ENCODE measurements at places on chromosomes 16 and 17.

DNA sequence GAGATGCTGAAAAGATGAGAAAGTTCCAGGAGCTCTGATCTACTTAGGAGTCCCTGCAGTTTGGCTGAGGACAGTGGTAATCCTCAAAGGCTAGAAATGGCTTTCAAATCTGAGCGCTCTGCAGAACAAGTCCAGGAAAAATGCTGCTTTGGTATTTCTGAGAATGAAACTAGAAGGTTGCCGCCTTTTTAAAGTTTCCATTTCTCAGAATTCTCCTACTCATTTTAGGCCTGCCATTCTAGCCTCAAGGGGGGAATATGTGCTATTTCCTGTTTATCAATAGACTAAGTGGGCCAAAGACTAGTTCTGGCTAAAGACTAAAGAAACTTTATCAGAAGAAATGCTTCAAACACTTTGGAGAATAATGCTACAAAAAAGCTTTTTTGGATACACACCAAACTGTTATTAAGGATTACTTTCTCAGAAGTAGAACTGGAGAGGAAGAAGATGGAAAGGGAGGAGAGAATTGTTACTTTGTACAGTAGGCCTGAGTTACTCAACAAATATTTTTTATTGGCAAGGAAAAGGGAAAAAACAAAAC is at the start of gene SLFN12L:
TSS of gene SLFN12L (minus strand) at position 78 of the 541 bp plus-strand sequence. CDS start 15,314 bp downstream, outside the sequence.
- no peak for DNase-seq

- DNase-seq: no peak
Measured at GRCh38 chr16:83066881-83067280, 440.1 kb downstream of the CDH13 start.

DNA sequence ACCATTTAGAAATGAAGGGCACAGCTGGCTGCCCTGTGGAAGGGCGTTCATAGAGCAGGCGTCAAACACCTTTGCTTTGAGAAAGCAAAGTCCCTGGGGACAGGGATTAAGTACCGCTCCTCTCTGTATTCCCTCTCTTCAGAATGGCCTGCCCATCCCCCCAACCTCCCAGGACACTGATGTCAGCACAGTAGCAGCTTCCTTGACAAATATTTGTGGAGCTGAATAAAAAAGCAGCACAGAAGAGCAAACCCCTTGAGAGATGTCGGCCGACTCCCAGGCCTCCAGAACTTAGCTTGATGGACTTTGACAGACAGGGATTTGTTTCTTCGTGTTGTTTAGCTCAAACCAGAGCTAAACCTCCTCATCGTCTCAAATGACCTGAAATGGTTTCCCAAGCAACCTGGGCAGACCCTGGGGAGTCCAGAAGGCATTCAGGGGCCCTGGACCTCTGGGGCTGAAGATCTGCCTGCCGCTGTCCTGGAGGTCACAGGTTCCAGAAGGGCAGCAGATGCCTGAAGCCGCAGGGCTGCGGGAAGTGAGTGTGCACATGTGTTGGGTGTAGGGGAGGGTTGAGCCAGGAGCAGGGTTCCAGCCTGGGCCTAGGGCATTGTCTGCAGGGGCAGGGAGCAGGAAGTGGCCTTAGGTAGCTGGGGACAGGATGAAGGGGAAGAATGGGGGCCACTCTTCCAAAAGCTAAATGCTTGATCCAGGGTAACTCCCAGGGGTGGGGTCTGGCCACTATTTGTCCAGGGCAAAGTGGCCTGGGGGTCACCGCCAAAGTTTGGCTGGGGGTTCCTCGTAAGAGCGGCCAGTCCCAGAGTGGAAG is 42.3 kb upstream of the NKD1 start:
- no peak for DNase-seq

DNA sequence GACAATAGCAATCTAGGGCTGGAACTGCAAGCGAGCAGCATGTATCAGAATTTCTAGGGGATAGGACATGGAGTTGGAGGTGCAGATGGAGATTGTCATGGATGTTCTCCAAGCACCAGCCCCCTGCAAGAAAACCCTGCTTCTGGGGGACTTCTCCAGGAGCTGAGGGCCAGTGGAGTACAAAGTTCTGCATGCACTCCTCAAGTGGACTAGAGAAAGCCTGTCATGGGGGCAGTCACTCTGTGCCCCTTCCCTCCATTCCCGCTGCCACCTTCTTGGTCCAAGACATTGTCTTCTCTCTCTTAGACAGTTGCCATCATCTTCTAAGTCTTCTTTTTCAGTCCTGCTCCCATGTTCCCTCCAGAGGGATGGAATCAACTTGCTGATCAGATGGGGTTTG is 87.9 kb downstream of the AIPL1 start:
- DNase-seq: no peak

DNA sequence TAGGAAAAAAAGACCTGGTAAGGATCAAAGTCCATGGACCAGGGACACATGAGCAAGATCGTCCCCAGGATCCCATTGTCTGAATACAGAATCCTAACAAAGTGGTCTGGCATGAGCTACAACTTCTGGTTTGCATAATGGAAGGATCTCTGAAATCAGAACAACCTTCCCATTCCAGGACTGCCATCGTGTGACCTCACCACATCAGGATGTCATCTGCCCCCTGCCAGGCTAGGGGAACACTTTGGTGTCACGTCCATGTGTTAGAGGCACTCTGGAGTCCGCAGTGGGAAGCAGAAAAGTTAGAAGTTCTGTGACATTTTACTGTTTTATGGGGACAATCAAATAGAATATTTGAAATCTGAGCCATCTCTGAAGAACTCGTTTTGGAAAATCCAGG is 160.7 kb downstream of the RGS9 start:
- no peak for DNase-seq

DNA sequence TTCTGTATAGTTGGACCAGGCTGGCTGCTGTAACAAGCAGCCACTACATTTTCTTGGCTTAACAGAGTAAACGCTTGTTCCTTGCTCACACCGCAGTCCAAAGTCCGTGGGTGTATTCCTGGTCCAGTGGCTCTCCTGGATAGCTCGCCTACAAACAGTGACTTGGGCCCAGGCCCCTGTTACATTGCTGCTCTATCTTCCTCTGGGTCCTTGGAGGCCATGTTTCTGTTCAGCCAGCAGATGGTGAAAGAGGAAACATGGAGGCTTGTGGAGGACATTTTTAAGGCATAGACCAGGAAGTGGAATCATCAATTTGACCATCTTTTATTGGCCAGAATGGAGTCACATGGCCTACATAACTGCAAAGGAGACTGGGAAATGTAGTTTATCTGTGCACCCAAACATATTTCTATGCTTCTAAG is 55.1 kb downstream of the ATP2C2 start:
- DNase-seq: no peak

GRCh38 chr17:64231567-64232141 is 31.4 kb downstream of the TEX2 start:
- DNase-seq: no peak

DNA sequence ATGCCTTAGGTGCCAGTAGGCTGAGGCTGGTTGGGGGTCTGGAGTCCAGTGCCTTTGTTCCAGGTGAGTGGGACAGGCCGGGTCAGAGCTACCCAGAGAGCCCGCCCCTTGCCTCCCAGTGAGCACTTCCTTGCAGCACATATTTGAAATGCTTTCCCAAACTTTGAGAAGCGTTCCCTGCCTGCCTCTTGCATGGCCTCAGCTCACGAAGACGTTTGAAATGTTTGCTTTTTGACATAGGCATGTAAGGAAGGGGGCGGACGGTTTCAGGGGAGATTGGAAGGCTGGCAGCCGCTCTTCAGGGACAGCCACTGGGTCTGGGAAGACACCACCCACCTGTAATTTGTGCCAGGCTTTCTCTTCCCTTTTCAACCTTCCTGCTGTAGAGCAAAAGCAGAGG is 5.1 kb upstream of the FOXL1 start:
- no peak for DNase-seq

- DNase-seq: no peak
Measured at GRCh38 chr16:88926374-88926990, 50.5 kb downstream of the CBFA2T3 start.

DNA sequence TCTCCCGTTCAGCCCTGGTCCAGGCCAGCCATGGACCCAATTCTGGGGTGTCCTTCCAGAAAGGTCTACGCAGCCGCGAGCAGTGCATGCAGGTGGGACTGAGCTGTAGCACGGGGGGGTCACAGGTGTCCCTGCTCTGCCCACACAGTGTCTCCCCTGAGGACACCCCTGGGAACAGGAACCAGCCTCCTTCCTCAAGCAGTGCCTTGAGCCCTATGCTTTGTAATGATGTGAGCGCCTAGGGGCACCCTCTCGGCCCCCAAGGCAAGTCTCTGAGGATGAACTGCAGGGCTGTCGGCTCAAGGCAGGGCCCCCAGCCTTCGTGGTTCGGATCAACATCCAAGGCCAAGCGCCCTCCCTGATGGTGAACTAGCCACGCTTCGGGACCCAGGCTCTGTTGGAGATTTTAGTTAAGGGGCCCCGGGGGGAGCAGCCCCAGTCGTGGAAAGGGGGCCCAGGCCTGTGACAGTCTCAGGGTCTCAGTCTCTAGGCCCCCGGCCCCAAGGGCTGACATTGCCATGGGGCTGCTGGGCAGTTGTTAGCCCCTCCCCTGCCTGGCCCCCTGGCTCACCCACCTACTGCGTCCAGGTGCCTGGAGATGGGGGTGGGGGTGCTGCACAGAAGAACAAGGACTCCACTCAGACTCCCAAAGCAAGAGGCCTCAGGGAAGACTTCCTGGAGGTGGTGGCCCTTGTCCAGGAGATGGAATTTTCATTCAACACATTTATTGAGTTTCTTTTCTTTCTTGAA is 2.3 kb downstream of the IL17C start:
- DNase-seq: no peak

DNA sequence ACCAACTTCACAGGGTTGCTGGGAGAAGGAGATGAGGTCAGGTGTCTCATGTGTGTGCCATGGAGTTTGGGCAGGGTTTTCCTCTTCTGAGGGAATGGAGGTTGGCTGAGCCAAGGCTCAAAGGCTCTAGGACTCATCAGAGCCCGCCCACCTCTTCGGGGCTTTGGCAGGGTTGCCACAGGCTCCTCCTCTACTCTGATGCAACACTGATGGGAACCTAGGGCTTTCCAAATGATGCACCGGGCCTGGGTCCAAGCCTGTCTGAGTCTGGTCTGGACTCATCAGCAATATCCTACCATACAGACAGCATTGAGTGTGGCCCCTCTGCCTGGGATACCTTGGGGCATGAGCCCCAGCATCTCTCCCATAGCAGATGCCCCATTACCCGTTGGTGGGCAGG is 59.5 kb upstream of the LHX1 start:
- no peak for DNase-seq

DNA sequence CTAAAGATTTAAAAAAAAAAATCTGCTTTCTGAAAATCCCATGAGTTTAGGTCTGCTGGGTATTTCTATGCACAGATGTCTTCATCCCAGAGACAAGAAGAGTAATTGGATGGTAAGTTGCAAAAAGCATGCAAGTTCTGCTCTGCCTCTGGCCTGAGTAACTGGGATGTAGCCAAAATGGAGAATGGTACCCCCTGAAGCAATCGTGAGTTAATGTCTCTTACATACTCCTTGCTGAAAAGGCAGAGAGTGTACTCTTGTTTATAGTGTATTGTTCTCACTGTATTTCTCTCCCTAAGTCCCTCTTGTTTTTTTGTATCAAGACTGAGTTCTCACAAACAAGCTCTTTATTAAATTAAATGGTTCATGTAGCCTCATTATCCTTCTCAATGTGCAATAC is 259.0 kb downstream of the IRX3 start:
- DNase-seq: no peak

GRCh38 chr16:11354733-11355574 is 9.7 kb downstream of the RMI2 start:
- DNase-seq: peak; percentile 68

- DNase-seq: no peak
Measured at GRCh38 chr16:70695331-70696070, 9.6 kb upstream of the MTSS2 start.

GRCh38 chr16:10312784-10313724 is 72.8 kb upstream of the ATF7IP2 start:
- DNase-seq: no peak

- DNase-seq: peak; percentile 64
Measured at GRCh38 chr16:80569440-80570105, 28.8 kb downstream of the DYNLRB2 start.

GRCh38 chr17:72063756-72064450 is 56.9 kb upstream of the SOX9 start:
- DNase-seq: no peak

DNA sequence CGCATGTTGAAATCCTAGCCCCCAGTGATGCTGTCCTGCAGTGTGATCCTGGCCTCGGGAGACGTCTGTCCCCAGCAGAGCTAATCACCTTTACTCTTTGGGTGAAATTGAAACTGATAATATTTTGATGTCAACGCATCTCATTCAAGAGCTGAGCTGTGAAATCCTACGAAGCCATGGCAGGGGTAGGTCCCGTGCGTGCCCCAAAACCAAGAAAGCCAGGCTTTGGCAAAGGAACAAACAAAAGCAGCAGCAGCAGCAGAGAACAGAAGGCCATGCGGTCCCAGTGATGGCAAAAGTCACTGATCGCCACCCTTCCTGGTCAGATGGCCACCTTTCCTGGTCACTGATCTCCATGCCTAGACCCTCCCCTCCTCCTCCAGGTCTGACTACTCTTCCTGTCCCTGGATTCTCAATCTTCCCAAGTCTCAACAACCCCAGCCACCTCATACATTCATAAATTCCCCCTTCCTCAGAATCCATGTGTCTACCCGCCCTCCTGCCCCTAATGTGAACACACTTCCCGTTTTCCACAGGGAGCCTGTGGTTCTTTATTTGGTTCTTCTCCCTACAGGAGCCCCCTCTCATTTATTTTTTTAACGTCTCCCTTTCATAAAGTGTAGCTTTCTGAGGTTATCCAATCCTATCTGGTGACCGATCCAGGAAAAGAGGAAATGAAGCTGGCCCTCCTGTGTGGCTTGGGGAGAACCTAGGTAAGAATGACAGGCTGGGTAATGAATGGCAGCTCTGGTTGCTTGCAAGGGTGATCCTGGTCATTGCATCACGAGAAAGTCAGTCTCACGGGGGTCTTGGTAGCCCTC is 50.3 kb downstream of the CPPED1 start:
- DNase-seq: no peak

DNA sequence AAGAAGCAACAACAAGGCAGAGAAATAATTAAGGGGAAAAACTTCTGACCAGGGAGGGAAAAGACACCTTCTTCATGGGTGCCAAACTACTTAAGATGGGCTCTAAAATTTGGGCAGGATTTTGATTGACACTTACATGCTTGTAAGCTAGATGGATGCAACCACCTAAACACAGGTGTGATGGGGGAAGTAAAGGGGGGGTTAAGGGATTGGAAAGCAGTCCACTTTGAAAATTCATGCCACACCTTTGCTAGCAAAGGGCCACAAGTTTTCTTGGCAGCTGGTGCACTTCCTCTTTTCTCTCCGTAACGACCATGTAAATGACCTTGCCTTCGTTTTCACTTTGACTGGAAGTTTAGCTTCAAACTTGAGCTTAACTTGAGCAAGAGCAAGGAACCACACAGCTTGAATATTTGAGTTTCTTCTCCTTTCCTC is 14.3 kb upstream of the PRKAR1A start:
- DNase-seq: no peak

GRCh38 chr17:15261802-15262290 is 3.3 kb downstream of the PMP22 start:
- no peak for DNase-seq

- no peak for DNase-seq
Measured at GRCh38 chr16:67708368-67708771, 10.7 kb downstream of the GFOD2 start.

DNA sequence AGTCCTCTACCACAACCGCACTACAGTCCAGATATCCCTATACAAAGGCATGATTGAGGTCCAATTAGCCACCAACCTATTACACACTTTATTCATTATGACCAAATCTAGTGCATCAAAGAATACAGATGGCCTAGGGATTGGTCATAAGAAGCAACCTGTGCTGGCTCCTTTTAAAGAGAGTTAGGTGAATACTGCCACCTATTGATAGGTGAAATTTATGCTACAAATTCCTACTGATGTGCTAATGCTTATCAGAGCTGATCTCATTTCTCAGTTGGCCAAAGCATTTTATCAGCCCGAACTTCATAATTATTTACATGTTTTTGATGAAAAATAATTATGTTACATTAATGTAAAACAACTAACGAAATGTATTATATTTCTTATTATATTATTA is 166.3 kb downstream of the ANKFN1 start:
- DNase-seq: no peak
